ENCODE measurements at places on chromosomes 7 and 10. TPM values are rescaled to one million over a fixed set of nuclear protein-coding genes. Genes with fewer than 3 reads are reported as not detected.

The CCL24 gene
- not detected for total RNA-seq

The AGBL3 gene
- 0.56 TPM for total RNA-seq

The CTAGE6 gene
- total RNA-seq: not detected

The PDE1C gene
- total RNA-seq: not detected

The HOXA1 gene
- total RNA-seq: 0.28 TPM

The LRRC61 gene
- 11.0 TPM for total RNA-seq

The OR9A4 gene
- total RNA-seq: not detected

The FAM241B gene
- 3.6 TPM for total RNA-seq

The EPHB6 gene
- total RNA-seq: 1.8 TPM

Measured in airway epithelial cell (primary cell).